ENCODE measurements at places on chromosomes 4 and X.

- DNase-seq: no peak
Observed at GRCh38 chr4:21858971-21859370, 89.6 kb downstream of the KCNIP4 start.

GRCh38 chrX:55623100-55623499 is at the start of gene FOXR2:
TSS of gene FOXR2 (plus strand) at chrX:55623400. CDS start at chrX:55623712, 312 bp downstream.
- no peak for DNase-seq

DNA sequence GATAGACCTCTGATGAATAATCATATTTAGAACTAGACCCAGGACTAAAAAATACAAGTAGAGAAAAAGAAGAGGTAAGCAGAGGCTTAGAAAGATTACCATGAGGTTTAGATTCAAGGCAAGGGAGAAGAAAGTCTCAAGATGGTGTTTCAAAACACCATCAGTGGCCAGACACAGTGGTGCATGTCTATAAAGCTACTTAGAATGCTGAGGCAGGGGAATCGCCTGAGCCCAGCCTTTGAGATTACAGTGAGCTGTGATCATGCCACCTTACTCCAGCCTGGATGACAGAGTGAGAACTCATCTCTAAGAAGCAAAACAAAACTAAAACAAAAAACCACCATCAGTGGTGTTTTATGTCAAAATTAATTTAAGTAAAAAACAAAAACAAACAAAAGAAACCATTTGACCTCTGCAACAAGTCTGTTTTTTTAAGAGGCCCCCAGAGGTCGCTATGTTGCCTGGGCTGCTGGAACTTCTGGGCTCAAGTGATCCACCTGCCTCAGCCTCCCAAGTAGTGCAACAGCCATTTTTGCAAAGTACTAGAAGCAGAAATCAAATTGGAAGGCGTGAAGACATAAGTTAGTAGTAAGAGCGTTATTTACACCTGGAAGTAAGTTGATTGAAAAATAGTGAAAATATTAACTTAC is 784.3 kb downstream of the ADGRL3 start:
- no peak for DNase-seq

- no peak for DNase-seq
Observed at GRCh38 chrX:129235903-129236302, 287.4 kb downstream of the SMARCA1 start.

DNA sequence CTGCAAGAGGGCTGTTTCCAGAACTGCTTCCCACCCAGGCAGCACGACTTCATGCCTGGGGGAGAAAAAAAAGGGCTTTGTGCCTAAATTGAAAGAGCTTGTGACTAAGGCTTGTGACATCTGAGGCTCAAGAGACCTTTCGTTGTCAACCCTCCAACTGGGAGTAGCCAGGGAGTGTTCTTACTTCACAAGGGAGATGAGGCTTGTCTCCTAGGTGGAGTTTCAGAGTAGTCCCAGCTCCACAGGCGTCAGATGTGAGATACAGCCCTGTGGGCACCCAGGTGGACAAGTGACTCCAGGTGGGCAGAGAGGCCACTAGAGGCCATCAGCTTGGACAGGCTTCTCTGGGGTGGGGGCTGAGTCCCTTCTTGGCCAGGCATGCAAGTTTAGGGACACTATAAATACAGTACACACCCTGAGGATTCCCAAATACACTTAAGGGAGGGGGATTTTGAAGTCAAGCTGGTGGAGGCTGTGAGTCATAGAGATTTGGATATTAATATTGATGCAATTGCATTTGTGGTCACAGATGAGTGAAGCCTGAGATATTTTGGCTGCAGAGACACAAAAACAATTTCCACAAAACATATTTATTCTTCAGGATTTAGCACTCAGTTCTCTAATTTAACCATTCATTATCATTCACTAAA is 40.1 kb upstream of the SETD7 start:
- DNase-seq: no peak

GRCh38 chr4:100466501-100466900 is 51.3 kb downstream of the EMCN start:
- DNase-seq: no peak

- no peak for DNase-seq
Observed at GRCh38 chrX:17788439-17788838, 51.1 kb downstream of the SCML1 start.

DNA sequence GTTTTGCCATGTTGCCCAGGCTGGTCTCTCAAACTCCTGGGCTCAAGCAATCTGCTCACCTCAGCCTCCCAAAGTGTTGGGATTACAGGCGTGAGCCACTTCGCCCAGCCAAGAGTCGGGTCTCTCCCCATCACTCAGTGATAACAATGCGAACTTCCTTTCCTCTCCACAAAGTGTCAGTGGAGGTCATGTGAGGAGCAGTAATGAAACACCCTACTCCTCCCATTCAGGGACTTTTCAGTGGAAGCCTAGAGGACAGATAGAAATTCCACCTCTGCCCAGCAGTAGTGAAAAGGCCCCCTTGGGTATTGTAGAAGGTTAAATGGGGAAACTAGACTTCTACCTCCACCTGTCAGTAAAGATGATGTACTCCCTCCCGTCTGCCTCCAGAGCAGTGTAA is 141.9 kb upstream of the STK26 start:
- no peak for DNase-seq

- DNase-seq: no peak
Observed at GRCh38 chrX:10697616-10698317, 77.4 kb upstream of the MID1 start.

- no peak for DNase-seq
Observed at GRCh38 chrX:151692825-151693224, 2.4 kb upstream of the PRRG3 start.

- no peak for DNase-seq
Observed at GRCh38 chr4:71862315-71862714, 78.4 kb upstream of the GC start.

- no peak for DNase-seq
Observed at GRCh38 chrX:109403922-109404321, 78.0 kb downstream of the GUCY2F start.

DNA sequence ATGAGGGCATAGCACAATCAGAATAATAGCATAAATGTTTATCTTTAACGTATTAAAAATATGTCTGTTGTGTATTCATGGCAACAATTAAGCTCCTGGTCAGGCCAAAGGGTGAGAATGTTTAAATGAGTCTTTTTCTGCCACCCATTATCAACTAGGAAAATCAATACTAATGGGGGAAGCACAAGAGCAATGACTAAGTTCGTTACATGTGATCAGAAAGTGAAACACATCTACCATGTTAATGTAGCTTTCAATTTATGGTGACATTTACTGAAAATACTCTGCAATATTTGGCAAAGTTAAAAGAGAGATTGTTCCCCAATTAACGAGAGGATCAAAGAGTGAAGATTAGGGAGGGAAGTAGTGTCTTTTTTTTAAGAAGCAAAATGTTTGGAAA is 143.7 kb downstream of the NAA11 start:
- no peak for DNase-seq

- DNase-seq: no peak
Observed at GRCh38 chr4:101864660-101865059, 74.1 kb downstream of the BANK1 start.

GRCh38 chrX:153988493-153988892 is 15.9 kb downstream of the TMEM187 start:
- DNase-seq: no peak

- no peak for DNase-seq
Observed at GRCh38 chr4:114312338-114312737, 286.3 kb upstream of the UGT8 start.

DNA sequence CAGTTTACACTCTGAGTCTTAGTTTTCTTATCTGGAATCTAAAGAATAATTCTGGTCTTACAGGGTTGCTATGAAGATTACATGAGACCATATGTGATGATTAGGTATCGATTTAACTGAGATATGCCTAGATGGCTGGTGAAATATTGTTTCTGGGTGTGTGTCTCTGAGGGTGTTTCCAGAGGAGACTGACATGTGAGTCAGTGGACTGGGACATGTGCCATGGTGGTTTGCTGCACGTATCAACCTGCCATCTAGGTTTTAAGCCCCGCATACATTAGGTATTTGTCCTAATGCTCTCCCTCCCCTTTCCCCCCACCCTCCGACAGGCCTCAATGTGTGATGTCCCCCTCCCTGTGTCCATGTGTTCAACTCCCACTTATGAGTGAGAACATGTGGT is 186.0 kb upstream of the CXorf66 start:
- no peak for DNase-seq

GRCh38 chr4:52195869-52196268 is 144.8 kb downstream of the SPATA18 start:
- no peak for DNase-seq

GRCh38 chrX:73842541-73843234 is 279.7 kb downstream of the CHIC1 start:
- no peak for DNase-seq

- no peak for DNase-seq
Observed at GRCh38 chrX:7542587-7543380, 300.2 kb upstream of the VCX start.

DNA sequence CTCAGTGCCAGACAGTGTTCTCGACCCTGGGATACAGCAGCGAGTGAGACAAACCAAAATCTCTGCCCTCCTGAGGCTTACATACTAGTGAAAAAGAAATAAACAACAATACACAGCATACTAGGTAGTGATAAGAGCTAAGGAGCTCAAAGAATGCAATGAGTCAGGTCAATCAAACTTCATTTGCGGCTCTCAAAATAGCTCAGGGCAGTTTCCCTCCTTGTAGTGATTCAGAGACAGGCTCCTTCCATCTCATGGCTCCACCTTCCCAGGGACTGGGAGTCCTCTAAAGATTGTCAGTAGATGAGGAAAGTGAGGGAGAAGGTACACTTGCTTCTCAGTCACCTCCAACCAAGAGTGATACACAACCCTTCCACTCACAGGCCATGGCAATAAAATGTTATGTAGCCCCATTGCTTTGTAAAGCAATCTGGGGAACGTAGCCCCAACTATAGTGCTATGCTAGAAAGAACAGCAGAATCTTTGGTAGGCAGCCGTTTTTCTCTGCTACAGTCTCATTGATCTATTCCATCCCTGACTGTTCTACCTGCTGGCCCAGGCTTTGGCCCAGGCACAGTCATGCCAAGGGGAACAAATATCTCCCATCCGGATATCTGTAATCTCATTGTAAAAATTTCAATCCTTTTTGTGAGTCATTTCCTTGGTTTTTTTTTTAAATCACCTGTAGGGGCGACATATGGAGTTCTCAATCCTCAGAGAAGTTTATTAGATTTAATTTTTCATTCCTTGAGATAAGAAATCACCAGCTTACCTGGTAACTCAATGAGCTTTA is 183.1 kb upstream of the S100G start:
- no peak for DNase-seq

DNA sequence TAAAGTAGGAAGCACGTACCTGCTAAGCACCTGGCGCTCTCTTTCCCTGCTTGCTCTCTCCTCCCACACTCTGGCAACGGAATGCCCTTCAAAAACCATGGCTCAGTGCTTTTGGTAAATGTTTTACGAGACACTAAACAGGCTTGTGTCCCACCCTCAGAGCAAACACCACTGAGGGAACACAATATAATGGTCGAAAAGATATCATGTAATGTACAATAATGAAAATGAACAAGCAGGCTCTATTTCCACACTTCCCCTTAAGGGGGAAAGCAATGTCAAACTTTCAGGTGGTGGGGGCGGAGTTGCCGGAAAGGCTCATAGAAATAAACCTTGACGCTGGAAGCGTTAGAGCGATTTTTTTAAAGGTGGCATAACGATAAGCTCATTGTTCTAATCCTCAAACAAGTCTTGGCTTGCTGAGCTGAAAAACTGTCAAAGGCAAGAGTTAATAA is 115.1 kb downstream of the RBM47 start:
- no peak for DNase-seq

DNA sequence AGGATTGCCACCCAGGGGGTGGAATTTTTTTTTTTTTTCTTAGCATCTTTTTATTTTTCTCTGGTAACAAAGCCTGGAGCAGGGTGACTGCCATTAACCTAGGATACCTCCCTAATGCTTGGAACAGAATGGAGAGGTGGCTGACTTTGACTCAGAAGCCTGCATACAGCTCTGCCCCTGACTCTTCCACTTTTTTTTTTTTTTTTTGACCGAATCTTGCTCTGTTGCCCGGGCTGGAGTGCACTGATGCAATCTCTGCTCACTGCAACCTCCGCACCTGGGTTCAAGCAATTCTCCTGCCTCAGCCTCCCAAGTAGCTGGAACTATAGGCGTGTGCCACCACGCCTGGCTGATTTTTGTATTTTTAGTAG is 341 bp upstream of the SLC2A9 start:
- no peak for DNase-seq

DNA sequence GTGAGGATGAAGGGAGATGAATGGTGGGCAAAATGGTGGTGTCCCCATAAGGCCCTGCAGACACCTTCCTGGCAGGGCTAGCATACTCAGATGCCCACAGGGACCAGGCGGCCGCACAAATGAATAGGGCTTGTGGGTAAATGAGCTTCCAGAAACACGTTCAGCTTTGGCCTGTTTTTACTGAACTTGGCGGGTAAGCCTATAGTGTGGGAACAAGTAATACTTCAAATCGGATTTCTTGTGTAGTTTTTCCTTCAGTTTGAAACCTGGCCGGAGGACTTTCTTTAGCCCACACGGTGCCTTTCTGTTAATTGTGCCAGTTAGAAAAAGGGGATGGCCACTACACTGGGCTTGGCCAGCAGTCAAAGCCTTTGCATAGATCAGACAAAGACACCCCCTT is 22.8 kb downstream of the SMS start:
- no peak for DNase-seq

DNA sequence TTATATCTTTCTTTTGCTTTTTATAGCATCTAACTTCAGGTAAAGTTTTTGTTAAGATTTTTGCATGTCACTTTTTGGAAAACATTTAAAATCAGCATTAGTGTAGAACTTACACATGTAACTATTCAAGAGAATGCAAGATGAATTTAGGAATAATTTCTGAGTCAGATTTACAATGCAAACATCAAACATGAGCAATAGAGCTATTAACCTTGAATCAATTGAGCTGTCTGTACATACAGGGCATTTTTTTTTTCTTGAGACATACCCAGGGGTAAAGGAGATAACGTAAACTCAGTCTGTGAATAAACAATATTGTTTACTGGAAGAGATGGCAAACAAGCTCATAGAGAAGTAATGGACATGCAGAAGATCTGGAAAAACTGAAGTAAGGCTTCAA is 311.5 kb downstream of the IL1RAPL2 start:
- no peak for DNase-seq

GRCh38 chr4:36209941-36210649 is 34.2 kb downstream of the ARAP2 start:
- DNase-seq: no peak

DNA sequence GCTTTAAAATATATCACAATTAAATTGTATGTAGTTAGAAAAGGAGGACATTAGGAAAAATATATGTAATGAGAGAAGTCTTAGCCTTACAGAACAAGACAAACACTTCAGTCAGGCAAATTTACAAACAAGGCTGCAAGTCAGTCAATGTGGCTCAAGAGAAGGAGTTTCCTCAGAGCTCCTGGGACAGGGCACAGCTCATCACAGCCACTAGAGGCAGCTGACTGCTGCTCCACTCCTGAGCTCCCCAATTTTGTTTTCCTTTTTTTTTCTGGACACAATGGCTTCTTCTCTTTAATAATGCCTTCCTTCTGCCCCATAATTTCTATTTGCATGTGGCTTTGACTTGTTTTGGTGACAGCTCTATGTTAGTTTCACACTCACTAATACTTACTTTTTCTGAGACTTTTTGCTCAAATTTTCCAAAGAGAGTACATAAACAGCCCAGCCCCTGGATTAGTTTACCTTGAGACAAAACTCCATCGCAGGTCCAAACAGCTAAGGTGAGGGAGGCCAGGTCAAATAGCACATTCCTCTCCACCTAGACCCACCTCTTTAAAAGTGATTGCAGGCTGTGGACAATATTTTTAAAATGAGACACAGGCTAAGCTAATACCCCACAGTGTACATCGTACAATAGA is 850.4 kb upstream of the FRG1 start:
- no peak for DNase-seq

GRCh38 chr4:159069922-159070321 is 33.0 kb upstream of the RAPGEF2 start:
- no peak for DNase-seq

GRCh38 chr4:113222471-113222870 is 173.0 kb downstream of the ANK2 start:
- DNase-seq: no peak
